ENCODE measurements at places on chromosomes 1 and 21.

GRCh38 chr1:13965770-13966398, 265.9 kb downstream of the PRDM2 start:
- DNase-seq = peak; percentile 21

DNA sequence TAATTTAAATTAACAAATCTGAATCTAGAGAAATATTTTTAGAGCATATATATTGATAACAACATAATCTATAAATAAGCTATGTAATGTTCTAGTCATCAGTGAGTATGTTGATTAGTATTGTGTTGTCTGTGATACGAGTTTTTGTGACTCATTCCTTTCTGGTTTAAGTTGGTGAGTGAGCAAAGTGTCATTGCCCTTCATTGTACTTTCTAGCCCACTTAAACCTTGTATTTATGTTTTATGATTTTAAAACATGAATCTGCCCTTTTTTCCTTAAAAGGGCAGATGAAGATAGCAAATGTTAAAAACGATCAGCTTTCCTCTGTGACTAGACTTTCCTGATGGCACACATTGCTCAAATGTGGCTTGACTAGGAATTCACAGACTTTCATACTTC, 38.5 kb downstream of the MACO1 start:
- DNase-seq = no peak

DNA sequence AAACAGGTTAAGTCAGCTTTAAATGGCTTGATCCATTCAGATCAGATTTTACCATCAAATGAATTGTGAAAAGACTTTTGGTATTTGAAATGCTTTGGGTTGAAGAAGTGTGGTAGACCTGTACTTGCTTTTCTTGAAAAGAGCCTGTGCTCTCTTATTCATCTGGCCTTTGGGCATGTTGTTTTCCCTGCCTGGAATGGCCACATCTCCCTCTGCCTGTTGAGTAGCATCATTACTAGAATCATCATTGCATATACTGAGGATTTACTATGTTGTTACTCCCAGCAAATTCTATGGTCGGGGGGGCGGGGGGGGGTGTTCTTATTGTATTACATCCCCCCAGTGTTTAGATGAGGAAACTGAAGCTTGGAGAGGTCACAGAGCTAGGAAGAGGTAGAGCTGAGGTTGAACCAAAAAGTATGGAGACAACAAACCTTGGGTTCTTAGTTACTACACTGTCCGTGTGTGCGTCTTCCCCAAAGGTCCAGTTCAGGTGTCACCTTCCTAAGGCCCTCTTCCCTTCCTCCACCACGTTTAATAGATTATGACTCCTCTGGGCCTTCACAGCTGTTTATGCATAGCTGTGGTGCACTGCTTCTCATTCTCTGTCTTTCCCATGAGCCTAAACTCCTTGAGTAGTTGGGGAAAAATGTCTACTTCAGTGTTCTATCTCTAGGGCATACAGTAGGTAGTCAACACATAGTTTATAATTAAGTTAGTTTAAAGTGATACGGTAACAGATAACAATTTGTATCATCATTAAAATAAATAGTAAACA, 246.4 kb upstream of the HOOK1 start:
- no peak for DNase-seq

DNA sequence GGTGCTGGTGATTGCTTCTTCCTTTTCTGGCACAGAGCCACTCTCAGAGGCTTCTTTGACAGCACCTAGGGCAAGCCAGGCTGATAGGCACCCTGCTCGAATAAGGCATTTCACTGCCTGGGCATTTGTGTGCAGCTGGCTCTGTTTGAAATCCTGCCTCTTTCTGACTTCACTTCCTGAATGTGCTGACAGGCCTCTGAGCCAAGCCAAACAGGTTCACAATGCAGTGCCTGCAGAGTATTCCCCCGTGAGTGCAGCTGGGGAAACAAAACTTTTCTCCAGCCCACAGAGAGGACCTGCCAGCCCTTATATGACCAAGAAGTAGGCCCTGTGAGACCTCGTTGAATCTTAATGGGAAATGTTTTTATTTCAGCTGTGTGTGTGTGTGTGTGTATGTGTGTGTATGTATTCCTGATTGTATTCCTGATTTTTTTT, 10.4 kb downstream of the JUN start:
- no peak for DNase-seq

GRCh38 chr1:36773827-36774541, 260.3 kb downstream of the GRIK3 start:
- DNase-seq = no peak

DNA sequence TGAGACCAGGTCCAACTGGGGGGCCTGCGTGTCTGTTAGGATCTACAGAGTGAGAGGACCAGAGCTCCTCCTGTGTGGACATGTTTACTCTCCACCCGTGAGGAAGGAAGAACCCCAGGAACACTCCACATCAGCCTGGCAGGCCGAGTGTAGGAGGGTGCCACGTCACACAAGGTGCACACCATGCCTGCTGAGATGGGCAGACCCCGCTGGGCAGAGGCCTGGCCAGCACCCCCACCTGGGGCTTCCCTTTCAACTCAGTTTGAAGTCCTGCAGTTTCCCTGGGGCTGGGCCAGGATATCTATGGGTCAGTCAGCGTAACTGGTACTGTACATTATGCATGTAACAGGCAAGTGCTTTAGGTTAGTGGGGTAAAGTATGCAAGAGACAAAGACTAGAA, 30.1 kb upstream of the PCBP3 start:
- no peak for DNase-seq

- DNase-seq = no peak
Measured at GRCh38 chr1:29621826-29622435, 385.6 kb downstream of the PTPRU start.

DNA sequence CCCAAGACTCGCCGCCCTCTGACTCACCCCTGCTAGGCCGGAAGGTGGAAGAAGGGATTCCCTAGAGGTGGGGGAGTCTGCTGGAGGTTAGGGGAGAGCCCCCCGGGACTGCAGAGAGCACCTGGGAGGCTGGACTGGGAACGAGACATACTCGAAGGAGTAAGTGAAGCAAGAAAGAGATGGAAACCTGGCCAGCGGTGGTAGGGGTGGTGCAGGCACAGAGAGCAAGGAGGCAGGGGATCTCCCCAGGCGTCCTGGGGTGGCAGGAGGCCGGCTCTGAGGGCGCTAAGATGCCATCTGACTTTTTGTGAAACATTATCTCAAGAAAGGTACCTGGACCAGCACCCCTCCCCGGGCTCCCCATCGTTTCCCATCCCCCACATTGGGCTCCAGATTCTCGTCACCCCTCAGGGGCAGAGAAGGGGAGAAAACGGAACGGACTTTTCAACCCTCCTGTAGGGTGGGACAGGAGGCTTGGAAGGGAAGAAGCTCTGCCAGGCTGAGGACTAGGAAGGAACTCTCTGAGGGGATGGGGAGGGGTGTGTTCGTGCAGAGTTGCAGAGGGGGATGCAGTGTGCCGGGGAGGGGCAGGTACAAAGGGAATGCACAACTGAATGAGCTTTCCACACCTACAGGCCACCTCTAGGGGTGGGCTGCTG, 708 bp downstream of the CHRNB2 start:
- no peak for DNase-seq

GRCh38 chr1:202624781-202625108, 85.5 kb downstream of the SYT2 start:
- no peak for DNase-seq

- no peak for DNase-seq
Measured at GRCh38 chr1:9070486-9070885, 1.1 kb upstream of the SLC2A5 start.

DNA sequence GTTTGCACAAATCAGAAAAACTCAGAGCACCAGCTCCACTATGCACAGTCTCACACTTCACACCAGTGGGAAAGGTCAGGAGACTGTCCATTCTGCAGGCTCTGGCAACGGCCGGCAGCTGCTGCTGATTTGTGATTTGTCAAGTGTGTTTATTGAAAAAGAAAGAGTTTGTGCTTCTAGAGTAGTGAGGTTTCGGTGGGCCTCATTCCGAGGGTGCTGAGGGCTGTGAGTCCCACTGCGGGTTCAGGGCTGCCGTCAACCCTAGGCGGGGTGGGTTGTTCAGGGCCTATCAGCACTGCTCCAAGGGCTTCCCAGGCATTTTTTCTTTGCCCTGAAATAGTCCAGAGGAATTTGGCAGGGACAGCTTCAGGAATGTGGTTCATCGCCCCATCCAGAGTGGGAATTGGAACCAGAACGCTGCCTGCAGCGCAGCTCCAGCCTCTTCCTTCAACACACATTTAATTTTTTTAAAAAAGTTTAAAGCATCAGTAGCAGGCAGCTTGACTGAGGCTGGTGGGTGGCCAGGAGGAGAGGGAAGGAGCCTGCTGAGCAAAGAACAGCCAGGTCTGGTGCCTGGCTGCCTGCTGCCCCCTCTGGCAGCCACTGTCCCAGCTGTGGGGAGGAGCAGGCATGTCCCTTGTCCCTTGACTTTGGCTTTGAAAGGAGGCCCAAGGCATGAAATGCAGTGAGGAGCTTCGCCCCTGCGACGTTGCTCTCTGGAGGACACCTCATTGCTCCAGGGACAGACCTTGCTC, 19.7 kb downstream of the STUM start:
- DNase-seq = no peak

GRCh38 chr1:10833630-10834557, 37.4 kb upstream of the CASZ1 start:
- no peak for DNase-seq
